Ovary (tissue), 10 donors: ENCODE measurements at places on chromosomes 12 and 14. TPM values are rescaled to one million over a fixed set of nuclear protein-coding genes. Genes with fewer than 3 reads are reported as not detected.

CCDC177 gene
- total RNA-seq, result not detected

PGF gene
- not detected for total RNA-seq

IKZF4 gene
- total RNA-seq, result 33.2 TPM

SPX gene
- 1.1 TPM for total RNA-seq

C12orf54 gene
- not detected for total RNA-seq

TAS2R7 gene
- not detected for total RNA-seq

- H3K27me3 ChIP-seq, result no peaks in the 10 kb centered on the region
- H3K36me3 ChIP-seq, result no peaks in the 10 kb centered on the region
- no peak overlapping the region for H3K27ac ChIP-seq
These were observed 166.7 kb downstream of the ITPR2 start for GRCh38 chr12:26666286-26666685.

- H3K27ac ChIP-seq, result no peak overlapping the region
- no peaks in the 10 kb centered on the region for H3K27me3 ChIP-seq
- no peak overlapping the region for H3K4me3 ChIP-seq
- peaks cover 3% of the 10 kb centered on the region for H3K4me1 ChIP-seq
- H3K36me3 ChIP-seq, result no peaks in the 10 kb centered on the region
- no peak for DNase-seq
These were observed 79.2 kb downstream of the DAD1 start for GRCh38 chr14:22509751-22510300.

- H3K36me3 ChIP-seq, result no peaks in the 10 kb centered on the region
- no peaks in the 10 kb centered on the region for H3K4me1 ChIP-seq
- no peak overlapping the region for H3K27ac ChIP-seq
These were observed 245.2 kb downstream of the KCNC2 start for GRCh38 chr12:74964390-74964789.

- H3K27me3 ChIP-seq, result no peaks in the 10 kb centered on the region
- H3K4me3 ChIP-seq, result no peak overlapping the region
- no peaks in the 10 kb centered on the region for H3K4me1 ChIP-seq
These were observed 113.6 kb upstream of the EEA1 start for GRCh38 chr12:93042684-93043083.

- DNase-seq, result no peak
- H3K4me3 ChIP-seq, result no peak overlapping the region
- no peaks in the 10 kb centered on the region for H3K27me3 ChIP-seq
- no peak overlapping the region for H3K27ac ChIP-seq
- H3K4me1 ChIP-seq, result no peaks in the 10 kb centered on the region
- H3K36me3 ChIP-seq, result no peaks in the 10 kb centered on the region
These were observed 1505.3 kb downstream of the AACS start for GRCh38 chr12:126570566-126570965.

DNA sequence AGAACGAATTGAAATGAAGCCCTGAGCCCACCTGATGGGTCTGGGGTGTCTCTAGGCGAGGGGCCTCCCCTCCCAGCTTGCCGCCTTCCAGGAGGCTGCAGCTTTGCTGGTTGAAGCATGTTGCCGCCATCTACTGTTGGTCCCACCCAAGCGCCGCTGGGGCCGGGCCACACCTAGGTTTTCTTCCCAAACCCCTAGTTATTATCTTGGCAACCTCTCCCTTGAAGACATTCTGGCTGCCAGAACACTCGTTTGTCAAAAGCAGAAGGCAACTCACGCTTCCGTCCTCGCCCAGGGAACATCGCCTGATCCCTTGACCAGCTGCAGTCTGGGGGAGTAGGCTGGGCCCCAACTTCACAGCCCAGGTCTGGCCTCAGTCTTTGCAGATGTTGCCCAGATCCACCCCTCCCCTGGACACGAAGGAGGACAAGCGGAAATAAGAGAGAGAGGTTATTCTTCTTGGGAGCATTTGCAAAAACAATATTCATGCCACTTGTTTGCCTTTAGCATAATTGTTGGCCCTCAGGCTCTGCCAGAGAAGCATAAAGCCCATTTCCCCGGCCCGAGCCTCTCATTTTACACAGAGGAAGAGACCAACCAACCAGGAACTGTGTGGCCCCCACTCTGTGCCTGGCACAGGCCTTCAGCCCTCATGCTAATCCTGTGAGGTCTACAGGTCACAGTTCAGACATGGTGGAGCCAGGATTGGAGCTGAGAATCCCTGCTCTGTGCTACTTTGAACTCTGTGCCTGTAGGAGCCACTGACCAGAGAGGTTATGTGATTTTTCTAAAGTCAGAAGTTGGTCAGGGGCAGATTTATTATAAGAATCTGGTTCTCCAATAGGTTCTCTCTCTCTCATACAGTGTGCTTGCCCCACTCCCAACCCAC lies 6.8 kb downstream of the EMP1 start:
- H3K4me3 ChIP-seq, result no peak overlapping the region
- peaks cover 2% of the 10 kb centered on the region for H3K4me1 ChIP-seq
- H3K36me3 ChIP-seq, result no peaks in the 10 kb centered on the region
- no peaks in the 10 kb centered on the region for H3K27me3 ChIP-seq
- H3K27ac ChIP-seq, result no peak overlapping the region

GRCh38 chr12:1533602-1534304 lies 60.6 kb downstream of the FBXL14 start:
- no peaks in the 10 kb centered on the region for H3K36me3 ChIP-seq
- no peak overlapping the region for H3K27ac ChIP-seq
- H3K4me1 ChIP-seq, result peaks cover 2% of the 10 kb centered on the region
- DNase-seq, result no peak
- no peak overlapping the region for H3K4me3 ChIP-seq
- no peaks in the 10 kb centered on the region for H3K27me3 ChIP-seq

- no peaks in the 10 kb centered on the region for H3K4me1 ChIP-seq
- H3K36me3 ChIP-seq, result no peaks in the 10 kb centered on the region
- DNase-seq, result no peak
- no peaks in the 10 kb centered on the region for H3K27me3 ChIP-seq
These were observed 85.4 kb downstream of the PTCSC3 start for GRCh38 chr14:36091096-36091495.

DNA sequence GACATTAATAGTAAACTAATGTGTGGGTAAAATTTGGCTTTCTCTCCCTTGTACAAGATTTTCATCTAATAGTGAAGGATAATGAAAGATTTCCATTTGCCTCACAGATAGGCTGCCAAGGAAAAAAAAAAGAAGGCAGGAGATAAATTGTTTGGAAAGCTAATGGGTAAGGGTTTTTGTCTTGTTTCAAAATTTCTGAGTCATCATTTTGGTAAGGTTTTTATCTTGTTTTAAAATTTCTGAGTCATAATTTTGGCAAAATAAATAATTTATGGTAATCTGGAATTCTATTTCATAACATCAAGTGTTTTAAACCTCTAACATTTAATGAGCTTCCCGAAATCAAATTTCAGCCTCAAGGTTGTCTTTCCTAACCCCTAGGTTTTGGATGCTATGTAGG lies 1035.7 kb upstream of the FBXO33 start:
- no peak for DNase-seq
- H3K27ac ChIP-seq, result no peak overlapping the region

DNA sequence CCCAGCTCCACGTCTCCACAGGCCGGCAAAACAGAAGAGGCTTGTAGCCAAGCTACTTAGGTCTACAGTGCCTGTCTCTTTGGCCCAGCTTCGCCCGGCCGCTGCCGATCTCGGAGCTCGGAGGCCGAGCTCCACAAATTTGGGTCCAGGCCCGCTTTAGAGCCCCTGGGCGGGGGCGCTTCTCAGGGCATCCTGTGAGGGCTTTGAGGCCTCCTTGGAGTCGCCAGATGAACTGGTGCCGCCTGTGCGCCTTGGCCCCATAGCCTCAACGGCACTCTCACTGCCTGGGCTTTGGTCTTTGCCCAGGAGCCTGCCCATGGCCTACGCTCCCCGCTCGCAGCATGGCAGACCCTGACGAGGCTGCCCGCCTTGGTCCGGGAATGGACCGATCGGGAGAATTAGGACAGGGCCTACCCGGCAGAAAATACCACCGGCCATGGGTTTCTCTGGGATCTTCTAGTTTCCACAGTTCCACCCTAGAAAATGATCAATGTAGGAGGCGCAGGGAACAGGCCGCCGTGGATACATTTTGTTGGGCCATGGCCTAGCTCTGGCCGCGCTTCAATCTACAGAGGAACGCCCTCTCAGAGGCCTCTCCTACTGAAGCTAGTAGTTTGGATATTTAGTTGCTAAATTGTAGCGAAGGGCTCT lies 953 bp upstream of the NKX2-8 start:
- DNase-seq, result no peak
- no peaks in the 10 kb centered on the region for H3K27me3 ChIP-seq
- H3K36me3 ChIP-seq, result no peaks in the 10 kb centered on the region
- no peaks in the 10 kb centered on the region for H3K4me1 ChIP-seq
- no peak overlapping the region for H3K27ac ChIP-seq

DNA sequence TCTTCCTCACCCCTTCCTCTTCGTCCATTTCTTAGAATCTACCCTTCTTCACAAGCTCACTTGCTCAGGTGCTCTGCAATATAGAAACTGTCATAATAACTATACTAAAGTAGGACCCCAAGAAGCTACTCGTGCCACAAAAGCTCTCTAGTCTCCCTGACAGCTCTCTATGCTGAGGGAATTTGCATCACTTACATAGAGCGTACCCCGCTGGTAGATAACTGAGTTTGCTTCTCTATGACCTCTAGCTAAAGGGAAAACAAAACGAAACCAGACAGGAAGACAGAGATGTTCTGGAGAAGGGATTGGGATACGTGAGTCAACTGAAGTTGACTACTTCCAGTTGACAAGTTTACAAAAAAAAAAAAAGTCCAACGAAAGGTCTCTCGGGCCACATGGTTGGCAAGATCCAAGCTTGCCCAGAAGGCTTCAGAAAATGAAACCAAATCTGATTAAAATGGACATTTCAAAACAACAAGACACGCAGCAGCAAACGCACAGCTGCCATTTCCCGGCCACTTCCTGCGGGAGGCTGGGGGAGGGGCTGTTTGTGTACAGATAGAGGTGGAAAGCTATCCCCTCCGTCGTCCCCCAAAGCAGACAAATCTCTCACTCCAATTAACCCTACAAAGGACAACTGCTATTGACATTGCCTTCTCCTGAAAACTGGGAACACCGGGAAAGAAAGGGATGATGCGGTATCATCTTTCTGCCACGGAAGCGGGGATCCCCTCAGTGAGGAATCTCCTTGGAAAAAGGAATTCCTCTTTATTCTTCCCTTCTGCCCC lies 1.3 kb downstream of the BAZ2A start:
- H3K4me1 ChIP-seq, result peaks cover 19% of the 10 kb centered on the region
- H3K27me3 ChIP-seq, result no peaks in the 10 kb centered on the region
- no peaks in the 10 kb centered on the region for H3K36me3 ChIP-seq
- peak overlapping the region; percentile 98 for H3K27ac ChIP-seq
- DNase-seq, result peak; percentile 66

GRCh38 chr12:93243689-93244513 lies 133.8 kb upstream of the NUDT4 start:
- H3K4me3 ChIP-seq, result no peak overlapping the region
- no peaks in the 10 kb centered on the region for H3K27me3 ChIP-seq
- peaks cover 10% of the 10 kb centered on the region for H3K4me1 ChIP-seq
- no peak overlapping the region for H3K27ac ChIP-seq

DNA sequence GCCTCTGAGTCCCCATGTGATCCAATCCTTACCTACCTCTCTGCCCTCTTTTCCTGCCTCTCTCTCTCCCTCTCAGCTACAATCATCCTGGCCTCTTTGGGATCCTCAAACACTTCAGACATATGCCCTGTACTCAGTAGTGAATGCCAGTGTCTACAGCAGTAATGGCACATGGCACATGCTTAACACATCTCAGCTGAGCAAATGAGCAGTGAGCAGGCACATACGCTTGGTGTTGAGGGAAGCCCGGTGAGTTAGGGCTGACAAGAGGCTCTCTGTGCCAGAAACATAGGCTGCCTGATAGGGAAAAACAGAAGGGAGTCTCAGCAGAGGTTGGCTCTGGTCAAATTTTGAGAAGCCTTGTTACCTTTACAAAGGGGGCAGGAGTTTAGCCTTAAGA lies 409.1 kb downstream of the TMEM132D start:
- no peaks in the 10 kb centered on the region for H3K27me3 ChIP-seq
- H3K4me1 ChIP-seq, result no peaks in the 10 kb centered on the region
- H3K4me3 ChIP-seq, result no peak overlapping the region

- no peak overlapping the region for H3K27ac ChIP-seq
- H3K4me1 ChIP-seq, result no peaks in the 10 kb centered on the region
- no peak overlapping the region for H3K4me3 ChIP-seq
These were observed 41.0 kb upstream of the PTGR2 start for GRCh38 chr14:73810478-73811163.

- DNase-seq, result no peak
- H3K4me3 ChIP-seq, result no peak overlapping the region
- no peak overlapping the region for H3K27ac ChIP-seq
- no peaks in the 10 kb centered on the region for H3K36me3 ChIP-seq
- H3K27me3 ChIP-seq, result no peaks in the 10 kb centered on the region
These were observed 24.7 kb downstream of the ATF1 start for GRCh38 chr12:50788561-50788960.
